ENCODE measurements at places on chromosomes 1 and 21.

- DNase-seq = peak; percentile 32
Observed at GRCh38 chr1:40648928-40649591, 16.4 kb downstream of the RIMS3 start.

GRCh38 chr1:76876655-76877395 is 9.5 kb downstream of the ST6GALNAC5 start:
- DNase-seq = no peak

GRCh38 chr1:180937624-180938225 is 25.0 kb downstream of the KIAA1614 start:
- no peak for DNase-seq

DNA sequence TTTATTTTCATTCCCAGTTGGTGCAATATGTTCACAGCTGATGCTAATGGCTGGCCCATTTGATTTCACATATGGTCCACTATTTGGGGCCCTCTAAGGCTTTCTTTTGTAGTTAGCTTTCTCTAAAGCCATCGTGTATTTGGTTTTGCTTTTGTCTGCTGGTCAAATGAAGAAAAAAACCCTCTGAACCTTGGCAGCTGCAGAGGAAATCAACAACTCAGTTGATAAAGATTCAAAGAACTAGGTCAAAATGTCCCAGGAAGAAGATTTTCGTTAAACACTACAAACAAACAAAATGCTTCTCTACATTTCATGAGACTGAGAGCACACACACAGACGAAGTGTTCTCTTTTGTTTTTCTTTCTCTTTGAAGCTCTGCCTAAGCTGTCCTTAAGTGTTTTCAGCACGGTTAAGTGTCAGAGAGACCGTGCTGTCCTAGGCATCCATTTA is 655.0 kb downstream of the RWDD3 start:
- DNase-seq = no peak

GRCh38 chr1:207486198-207486597 is 9.8 kb upstream of the CR1 start:
- no peak for DNase-seq

DNA sequence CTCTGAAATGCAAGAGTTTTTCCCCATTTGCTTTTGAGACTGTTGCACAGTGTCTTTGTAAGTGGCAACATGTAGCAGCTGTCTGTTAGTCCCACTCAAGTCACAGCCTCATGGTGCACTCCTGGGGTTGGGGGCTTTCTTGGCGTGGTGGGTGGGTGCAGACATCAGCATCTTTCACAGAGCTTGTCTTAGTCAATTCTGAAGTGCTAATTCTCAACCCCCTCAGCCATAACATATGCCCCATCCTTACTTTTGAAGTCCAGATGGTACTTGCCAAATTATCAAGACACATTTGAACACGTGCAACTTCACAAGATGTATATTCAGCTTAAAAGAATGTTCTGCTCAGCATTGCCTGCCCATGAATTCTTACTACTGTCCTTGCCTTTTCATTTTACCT is 87.1 kb downstream of the VCAM1 start:
- no peak for DNase-seq

- no peak for DNase-seq
Observed at GRCh38 chr1:48644905-48645605, 131.6 kb downstream of the BEND5 start.

DNA sequence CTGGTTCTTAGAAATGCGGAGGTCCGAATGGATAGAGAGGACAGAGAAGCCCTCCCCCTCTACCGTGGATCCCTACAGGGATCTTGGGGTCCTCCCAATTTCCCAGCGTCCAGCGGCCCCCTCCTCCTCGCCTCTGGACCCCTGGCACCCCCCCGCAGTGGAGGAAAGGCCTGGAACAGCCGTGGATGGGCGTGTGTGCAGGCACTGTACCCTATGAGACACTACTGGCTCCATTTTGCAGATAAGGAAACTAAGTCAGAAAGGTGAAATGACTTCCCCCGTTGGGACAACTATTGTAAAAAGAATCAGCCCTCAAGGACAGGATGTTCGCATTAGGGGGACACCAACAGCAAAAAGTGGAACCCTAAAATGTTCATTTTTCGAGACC is 931 bp upstream of the CLSTN1 start:
- no peak for DNase-seq

DNA sequence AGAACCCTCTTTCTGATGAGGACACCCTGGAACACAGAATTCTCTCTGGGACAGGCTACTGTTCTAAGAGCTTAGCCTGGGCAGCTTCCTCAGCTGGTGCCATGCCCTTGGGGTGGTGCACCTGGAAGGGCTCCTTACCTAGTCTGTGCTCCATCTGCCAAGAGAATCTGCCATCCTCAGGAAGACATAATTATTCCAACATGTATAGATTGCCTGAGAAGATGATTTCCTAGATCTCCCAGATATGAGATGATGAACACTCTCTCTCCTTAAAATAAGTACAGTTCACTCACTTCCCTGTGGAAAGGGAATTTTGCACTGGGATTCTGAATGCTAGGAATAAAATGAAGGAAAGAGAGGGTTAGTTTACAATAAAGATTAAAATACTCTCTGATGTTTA is 87.6 kb downstream of the NENF start:
- no peak for DNase-seq

- no peak for DNase-seq
Observed at GRCh38 chr1:244988521-244988920, 124.2 kb upstream of the HNRNPU start.

GRCh38 chr1:180131510-180131909 is 23.2 kb upstream of the QSOX1 start:
- DNase-seq = peak; percentile 77

- peak; percentile 47 for DNase-seq
Observed at GRCh38 chr1:20600156-20600555, 11.3 kb downstream of the CDA start.

DNA sequence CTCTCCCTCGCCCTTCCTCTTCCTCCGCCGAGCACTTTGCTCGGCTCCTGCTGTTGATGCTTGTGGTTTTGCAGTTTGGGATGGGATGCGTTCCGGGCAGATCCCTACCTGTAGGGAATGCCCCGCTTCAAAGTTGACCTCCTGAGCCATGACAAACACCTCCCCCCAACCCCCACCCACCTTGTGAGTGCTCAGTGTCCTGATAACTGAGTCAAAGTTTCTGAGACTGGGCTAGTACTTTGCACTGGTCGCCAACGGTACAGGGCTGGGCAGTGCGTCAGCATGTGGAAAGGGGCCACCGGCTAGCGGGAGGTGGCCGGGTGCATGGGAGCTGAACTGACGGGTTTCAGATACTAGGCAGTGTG is 771 bp downstream of the RABGAP1L start:
- DNase-seq = peak; percentile 49

DNA sequence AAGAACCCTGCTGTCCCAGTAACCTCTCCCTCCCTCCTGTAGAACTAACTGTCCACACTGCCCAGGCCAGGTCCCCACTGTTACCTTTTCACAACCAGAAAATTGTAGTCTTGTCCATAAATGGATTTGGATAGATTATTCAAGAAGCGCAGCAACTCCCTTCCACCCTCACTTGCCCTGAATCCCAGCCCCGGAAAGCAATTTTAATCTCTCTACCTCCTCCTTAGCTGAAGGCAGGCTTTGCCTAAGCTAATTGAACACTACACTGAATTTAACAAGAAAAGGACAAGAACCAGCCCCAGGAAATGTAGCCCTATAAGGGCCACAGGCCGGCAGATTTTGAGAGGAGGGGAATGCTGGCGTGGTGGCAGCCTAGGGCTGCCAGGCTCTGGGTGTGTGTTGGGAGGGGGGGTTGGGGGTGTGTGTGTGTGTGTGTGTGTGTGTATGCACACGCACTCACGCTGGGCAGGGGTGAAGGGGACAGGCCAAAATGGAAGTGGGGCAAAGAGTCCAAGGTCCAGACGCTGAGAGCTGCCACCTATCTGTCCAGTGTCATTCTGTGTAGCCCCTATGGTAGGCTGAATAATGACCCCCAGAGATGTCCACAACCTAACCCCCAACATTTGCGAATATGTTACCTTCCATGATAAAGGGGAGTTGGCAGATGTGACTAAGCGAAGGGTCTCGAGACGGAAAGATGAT is 10.8 kb upstream of the IFNGR2 start:
- no peak for DNase-seq

DNA sequence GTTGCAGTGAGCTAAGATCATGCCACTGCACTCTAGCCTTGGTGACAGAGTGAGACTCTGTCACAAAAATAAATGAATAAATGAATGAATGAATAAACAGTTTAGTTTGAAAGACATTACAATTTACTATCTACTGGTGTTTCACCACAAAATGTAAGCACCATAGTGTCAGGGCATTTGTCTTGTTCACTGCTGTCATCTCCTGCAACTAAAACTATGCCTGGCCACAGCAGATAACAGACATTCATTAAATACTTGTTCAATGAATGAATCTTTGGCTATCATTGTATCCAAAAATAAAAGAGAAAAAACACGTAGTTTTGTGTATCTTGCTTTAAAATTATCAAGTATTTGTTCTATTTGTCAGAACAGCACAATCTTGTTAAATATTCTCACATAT is 32.5 kb downstream of the SASS6 start:
- DNase-seq = no peak

DNA sequence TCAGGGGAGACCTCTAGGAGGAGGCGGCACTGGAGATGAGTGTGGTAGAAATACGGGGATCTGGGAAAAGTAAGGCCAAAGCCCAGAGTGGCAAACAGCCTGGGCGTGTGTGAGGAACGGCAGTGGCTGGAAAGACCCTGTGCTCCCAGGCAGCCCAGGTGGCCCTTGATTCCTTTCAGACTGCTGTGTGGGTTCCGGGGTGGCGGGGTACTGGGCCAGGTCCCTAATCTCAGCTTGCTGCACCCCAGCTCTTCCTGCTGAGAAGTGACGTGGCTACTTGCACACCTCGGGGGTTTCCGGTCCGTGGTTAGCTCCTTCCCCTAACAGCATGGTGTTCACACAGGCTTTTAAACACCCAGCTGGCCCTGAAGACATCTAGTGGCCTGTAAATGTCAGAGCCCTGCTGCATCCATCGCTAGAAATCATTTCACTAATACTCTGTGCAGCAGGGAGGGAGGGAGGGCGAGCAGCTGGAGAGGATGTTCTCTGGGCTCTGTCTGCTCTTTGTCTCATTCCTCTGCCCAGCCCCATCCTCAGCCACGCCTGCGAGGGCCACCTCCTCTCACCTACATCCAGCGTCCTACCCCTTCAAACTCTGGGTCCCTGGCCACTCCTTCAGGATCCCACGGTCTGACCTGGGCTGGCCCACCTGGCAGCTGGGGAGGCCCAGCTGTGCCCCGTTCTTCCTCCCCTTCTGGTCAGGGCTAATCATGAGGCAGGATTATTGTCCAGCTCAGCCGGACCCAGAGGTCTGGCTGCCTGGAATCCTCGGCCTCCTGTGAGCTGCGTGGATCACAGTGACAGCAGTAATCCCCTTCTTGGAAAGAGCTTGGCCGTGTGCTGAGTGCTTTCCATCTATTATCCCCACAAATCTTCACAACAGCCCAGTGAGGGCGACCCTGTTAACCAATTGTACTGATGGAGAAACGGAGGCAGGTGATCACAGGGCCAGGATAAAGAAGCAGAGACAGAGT is 7.2 kb downstream of the ZDHHC18 start:
- DNase-seq = no peak

DNA sequence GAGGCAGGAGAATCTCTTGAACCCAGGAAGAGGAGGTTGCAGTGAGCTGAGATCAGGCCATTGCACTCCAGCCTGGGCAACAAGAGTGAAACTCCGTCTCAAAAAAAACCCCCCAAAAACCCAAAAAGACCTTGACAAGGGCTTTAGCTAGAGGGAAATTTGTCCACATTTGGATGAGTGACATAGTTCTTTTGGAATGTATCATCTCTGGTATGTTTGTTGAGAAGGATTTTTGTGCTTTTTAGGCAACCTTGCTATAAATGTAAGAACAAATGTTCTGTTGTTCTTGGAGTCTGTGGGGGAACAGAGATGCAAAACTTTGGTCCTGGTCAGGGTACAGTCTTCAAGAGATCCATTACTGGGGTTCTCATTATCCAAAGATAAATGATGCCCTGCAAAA is 28.9 kb downstream of the INAVA start:
- no peak for DNase-seq

- DNase-seq = no peak
Observed at GRCh38 chr1:31161571-31161970, 78.1 kb downstream of the NKAIN1 start.

DNA sequence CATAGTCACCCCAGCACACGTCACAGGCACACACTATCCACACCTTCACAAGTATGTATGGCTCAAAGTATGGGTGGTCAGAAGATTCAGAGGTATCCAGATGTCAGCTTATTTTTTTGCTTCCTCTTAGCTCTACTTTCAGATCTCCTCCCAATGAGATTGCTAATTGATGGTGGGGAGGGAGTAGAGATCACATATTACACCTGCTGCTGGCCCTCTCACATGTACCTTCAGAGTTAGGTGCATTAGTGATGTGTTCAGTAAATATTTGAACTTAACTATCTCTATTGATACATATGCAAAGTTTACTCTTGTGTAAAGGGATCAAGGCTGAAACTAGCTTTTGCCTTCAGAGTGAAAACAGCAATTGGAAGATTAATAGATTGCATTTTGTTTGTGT is 262.6 kb downstream of the PCP4 start:
- no peak for DNase-seq

- peak; percentile 52 for DNase-seq
Observed at GRCh38 chr1:84585803-84586202, 11.6 kb upstream of the CTBS start.

DNA sequence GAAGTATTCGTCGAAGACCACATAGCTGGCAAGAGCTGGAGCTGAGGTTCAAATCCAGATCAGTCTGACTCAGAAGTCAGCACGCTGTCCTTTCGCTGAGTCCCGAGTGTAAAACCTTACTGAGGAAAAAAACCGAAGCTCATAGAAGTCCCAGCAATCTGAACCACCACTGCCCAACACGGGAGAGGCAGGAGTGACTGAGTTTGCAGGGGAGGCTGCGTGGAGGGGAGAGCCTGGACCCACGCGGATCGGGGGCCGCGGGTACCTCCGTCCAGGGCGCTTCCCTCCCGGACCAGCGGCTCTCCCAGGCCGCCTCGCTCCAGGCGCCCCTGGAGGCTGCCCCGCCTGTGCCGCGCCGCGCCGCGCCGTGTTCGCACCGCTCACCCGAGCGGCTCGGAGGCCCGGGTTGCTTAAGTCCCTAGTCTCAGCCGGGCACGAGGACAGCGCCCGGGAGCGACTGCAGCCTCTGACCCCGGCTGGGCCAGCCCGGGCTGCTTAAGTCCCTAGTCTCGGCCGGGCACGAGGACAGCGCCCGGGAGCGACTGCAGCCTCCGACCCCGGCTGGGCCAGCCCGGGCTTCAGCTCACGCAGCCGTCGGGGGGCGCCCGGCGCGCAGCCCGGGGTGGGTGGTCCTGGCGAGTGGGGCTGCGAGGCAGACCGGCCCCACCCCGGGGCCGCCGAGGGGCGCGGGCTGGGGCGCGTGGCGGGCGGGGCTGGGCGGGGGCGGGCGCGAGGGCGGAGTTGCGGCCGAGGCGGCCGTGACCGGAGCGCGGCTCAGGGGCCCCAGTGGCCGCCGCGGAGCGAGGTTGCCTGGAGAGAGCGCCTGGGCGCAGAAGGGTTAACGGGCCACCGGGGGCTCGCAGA is at the start of gene ADAMTSL4:
TSS of gene ADAMTSL4 (plus strand) at position 777 of the 864 bp plus-strand sequence. CDS start 2,881 bp downstream, outside the sequence.
- peak; percentile 48 for DNase-seq

DNA sequence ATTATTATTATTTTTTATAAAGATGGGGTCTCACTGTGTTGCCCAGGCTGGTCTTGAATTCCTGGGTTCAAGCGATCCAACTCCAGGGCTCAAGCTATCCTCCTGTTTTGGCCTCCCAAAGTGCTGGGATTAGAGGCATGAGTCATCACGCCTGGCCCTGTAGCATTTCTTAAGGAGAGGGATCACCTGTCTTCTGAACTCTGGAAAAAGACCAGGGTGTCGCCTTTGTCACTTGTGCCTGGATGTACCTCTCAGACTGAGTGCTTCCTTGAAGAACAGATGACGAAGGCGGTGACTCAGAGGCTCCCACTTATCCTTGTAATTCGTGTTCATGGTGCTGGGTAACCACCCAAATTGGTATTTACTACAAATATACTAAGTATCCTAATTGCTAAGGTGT is 2.4 kb upstream of the CGN start:
- peak; percentile 53 for DNase-seq
